Amygdala (tissue), 56 donors: ENCODE measurements at places on chromosomes 12 and 14.

- no peak for DNase-seq
Measured at GRCh38 chr14:75539561-75540478, 17.6 kb downstream of the BATF start.

- DNase-seq, result no peak
Measured at GRCh38 chr12:27743601-27744000, 33.0 kb downstream of the MRPS35 start.

DNA sequence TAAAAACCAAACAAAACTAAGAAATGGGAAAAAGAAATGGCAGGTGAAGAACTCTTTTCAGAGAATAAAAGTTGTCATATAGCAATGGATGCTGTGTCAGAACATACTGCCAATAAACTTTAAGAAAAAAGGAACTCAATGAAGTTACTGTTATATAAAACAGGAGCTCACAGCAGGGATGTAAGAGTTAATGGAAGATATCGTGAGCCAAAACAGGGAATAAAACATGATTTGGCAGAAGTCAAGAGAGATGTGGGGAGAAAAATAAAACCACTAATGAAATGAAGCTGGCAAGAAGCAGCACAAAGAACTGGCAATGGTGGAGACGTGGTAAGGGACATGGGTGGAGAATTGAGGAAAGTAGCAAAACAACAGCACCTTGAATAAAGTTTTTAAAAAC lies 61.0 kb downstream of the TAOK3 start:
- DNase-seq, result no peak

- DNase-seq, result no peak
Measured at GRCh38 chr12:48824112-48824511, 5.8 kb downstream of the CACNB3 start.

DNA sequence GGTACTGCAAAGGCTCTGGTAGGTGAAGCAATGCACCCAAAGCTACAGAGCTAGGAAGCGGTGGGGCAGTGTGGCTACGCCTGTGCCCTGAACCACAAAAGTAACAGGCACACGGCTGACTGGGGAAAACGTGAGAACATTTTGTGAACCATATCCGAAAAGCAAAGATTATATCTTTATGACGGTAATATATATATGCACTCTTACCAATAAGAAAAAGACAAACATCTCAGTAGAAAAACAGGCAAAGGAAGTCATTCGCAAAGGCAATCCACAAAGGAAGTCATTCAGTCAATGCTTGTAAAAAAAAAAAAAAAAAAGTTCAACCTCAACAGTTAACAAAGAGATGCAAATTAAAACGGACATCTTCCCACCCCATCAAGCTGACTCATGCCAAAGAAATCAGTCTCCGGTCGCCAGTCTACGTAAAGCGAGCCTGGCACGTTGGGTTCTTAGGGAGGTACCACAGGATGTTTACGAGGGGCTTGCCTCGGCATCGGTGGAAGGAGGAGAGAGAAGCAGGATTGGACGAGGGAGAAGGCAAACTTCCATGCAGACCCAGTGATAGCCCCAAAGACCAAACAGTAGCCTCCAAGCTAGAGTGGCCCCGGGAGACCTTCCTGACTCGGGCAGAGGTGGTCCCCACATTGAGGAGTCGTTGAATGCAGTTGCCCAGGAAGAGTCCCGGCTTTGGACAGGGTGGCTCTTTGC lies 39.4 kb upstream of the PPP2R5C start:
- no peak for DNase-seq

DNA sequence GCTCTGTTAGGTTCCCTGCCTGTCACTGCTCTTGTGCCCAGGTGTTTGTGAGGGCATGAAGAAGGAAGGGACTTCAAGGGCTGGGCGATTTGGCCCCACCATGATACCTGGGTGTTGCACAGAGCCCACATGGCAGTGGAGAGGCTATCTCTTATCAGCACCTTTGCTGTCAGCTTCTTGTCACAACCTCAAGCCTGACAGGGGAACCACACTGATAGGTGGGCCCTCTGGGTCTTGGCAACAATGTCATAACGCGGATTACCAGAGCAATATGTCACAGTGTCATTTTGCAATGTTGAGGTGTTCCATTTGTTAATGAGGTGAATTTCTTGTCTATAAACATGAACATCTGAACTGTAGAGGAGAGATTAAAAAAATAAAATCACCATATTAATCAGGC lies 22.9 kb upstream of the CACNA1C start:
- no peak for DNase-seq

DNA sequence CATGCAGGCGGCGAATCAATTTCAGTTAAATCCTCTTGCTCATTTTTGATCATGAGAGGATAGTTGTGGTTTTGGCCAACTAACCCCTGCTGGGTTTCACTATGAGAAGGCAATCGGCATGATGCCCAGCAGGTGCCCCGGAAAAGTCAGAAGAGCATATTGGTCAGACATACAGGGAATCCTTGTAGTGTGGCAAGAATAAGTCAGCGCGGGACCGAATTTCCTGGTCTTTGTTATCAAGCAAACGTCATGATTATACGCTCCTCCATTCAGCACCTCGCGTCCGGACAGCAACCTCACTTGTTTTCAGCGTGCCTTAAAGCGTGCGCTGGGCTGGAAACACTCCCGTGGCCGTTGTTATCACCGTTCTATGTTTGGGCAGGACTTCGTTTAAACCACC lies 1.8 kb downstream of the TBC1D30 start:
- no peak for DNase-seq

GRCh38 chr14:78170203-78170602 lies at the start of gene NRXN3:
Gene NRXN3, plus strand, starts transcription at chr14:78170373. Its CDS starts 72,721 bp downstream, at chr14:78243094.
- no peak for DNase-seq

DNA sequence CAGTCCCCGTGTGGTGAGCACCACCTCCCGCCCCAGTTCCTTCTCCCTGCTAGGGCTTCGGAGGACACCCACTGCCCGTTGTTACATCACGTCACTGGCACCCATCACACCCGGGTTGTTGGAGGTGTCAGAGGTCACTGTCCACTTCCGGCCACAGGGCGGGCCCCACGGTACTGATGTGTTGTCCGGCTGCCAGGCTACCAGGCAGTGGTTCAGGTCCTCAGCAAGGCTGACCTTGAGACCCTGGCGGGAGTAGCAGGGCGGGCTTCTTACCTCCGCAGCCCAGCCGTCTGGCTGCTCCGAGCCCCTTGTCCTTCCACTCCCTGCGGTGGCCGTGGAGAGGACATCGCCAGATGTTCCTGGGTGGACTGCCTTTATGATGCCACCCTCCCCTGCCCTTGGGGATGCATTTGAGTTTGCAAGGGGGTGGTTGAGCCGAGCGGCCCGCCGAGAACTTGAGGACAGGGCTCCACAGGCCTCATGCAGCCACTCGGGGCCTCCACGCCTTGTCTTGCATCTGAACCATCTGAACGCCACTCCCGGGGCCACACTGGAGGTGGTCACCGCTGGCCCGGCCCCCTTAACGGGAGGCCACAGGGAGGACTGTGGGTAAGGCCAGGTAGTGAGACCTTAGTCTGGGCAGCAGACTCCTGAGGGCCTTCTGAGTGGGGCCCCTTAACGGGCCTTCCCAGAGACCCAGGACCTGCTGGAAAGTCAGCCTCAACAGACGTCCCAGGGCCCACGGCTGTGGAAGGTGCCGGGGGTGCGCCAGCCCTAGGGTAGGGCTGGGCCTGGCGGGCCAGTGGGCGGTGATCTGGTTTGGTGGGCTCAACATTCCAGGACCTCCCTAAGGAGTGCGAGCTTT lies 27.1 kb upstream of the PLD4 start:
- no peak for DNase-seq

GRCh38 chr14:92733007-92733406 lies 15.4 kb downstream of the LGMN start:
- DNase-seq, result no peak

DNA sequence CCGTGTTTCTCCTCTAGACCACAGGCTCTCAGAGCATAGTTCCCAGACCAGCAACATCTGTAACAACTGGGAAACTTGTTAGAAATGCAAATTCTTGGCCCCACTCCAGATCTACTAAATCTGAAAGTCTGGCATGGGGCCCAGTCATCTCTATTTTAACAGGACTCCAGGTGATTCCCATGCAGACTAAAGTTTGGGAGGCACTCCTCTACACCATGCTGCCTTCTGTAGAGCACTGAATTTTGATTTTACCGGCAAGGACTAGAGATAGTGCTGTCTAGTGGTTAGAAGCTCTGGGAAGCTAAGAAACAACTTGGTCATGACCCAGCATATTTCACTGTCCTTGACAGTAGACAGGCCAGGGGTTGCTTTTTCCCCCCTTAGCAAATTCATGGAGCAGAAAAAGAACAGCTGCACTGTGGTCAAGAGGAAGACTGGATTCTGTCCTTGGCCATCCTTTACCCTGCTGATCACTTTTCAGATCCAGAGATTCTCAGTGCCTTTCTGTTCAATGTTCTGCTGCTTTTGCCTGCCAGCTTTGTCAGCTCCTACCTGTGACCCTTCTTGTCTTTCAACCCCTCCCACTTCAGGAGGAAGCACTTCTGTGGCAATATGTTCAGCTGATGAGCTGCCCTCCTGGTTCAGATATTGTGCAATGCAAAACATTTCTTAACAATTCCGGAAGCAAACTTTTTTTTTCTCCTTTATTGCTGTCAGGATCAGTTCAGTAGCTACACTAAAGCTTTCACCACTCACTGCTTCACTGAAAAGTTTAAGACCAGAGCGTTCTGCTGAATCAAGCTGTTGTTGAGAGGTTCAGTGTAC lies 133.8 kb upstream of the NUDT4 start:
- DNase-seq, result no peak

DNA sequence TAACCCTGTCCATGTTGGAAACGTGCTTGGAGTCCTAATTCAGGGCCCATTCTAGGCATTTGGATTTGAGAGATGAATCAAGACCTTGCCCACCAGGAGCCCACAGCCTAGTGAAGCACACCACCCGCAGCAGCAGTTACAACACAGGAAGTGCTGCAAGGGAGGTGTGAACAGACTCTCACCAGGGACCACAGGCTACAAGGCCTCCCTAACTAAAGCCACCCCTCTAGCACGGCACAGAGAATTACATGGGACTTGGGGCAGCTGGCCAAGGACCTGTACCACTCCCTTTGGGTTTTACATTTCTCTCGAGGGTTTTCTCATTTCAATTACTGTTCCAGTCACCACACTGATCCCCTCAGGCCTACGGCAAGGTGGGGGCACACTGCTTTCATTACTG lies 49.5 kb upstream of the FOXN3 start:
- DNase-seq, result no peak

GRCh38 chr12:104910196-104910840 lies 47.8 kb downstream of the SLC41A2 start:
- DNase-seq, result no peak

- no peak for DNase-seq
Measured at GRCh38 chr14:79986251-79986650, 225.1 kb downstream of the DIO2 start.

- no peak for DNase-seq
Measured at GRCh38 chr12:67789266-67789665, 140.7 kb downstream of the DYRK2 start.

- no peak for DNase-seq
Measured at GRCh38 chr12:52651726-52652261, at the start of gene KRT2. Gene KRT2, minus strand, starts transcription at chr12:52652211. Its CDS starts 69 bp downstream, at chr12:52652142.

GRCh38 chr12:52649066-52649465 lies 2.9 kb downstream of the KRT2 start:
- no peak for DNase-seq

DNA sequence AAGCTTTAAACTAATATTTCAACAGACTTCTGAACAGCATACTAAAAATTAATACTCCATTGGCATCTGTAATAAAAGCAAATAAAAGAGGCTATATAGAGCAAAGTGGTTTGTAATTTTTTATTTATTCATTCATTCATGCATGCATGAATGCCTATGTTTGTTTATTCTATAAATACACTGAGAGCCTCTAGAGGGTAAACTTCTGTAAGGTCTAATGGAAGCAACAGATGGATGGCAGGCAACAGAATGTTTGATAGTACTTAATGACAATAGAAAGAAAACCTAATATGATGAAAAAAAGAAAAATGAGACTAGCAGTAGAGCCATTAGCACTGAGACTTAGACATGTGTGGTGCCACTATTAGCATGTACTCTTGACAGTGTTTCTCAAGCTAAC lies 253.1 kb downstream of the CCDC91 start:
- no peak for DNase-seq

DNA sequence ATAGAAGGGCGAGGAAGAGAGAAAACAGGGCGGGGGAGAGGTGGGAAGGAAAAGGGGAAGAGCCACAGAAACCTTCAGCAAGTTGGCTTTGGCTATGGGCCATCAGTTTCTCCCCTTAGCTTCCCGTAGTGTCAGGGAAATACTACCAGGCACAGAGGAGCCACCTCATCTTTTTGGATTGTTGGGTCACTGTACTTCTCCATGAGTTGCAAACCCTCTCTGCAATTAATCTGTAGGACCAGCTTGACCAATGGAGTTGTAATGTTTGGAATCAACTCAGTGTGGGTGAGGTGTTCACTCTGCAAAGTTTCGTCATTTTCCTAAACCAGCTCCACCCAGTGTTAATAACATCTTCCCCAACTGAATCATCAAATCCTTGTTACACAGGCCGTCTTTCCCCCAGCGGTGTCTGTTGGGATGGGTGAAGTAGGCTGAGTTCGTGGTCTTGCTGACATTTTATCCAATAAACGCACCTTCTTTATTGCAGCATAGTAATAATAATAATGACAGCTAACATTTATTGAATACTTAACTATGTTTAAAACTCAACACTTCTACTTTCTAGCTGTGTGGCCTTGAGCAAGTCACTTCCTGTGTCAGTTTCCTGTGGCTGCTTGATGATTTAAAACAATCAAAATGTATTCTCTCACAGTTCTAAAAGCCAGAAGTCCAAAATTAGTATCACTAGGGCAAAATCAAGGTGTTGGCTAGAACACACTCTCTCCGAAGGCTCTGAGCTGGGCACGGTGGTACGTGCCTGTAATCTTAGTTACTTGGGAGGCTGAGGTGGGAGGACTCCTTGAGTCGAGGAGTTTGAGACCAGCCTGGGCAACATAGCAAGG lies 8.1 kb upstream of the GLTP start:
- no peak for DNase-seq

GRCh38 chr12:26126340-26127284 lies 1.8 kb upstream of the BHLHE41 start:
- peak; percentile 77 for DNase-seq

DNA sequence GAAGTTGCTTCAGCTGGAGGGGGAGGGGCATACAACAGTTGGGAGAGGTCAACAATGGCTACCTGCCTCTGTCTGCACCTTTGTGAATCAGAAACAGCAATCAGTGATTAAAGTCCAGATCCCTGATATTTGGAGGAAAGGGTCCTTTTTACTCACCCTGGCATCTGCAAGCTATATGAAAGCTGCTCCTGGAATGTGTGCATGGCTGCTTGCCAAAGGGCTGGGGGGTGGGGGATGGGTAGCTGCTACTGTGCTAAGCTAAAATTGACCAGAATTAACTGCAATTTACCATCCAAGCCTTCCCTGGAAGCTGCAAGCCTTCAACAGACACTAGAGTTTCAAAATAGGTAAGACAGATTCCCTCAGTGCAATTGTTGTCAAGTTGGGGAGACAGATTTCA lies 13.5 kb upstream of the GTF2A1 start:
- no peak for DNase-seq

- DNase-seq, result no peak
Measured at GRCh38 chr14:64720131-64720576, 15.9 kb downstream of the PLEKHG3 start.

DNA sequence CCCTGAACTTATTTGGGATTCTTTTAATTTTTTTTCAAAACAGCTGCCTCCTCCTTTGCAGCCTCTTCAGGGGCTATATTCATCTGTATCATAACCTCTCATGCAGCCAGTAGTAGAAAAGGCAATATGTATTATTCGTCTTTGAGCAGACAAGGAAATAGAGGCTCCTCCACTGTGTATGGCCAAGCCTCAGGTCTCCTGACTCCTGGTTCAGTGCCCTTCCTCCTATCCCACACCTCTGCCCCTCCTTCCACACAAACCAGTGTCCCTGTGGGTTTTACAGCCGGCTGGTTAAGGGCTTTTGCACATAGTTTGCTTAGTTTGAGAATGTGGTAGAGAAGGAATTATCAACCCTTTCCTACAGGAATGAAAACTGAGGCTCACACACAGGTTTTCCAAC lies 8.8 kb upstream of the ACVRL1 start:
- no peak for DNase-seq
